ENCODE measurements at places on chromosomes 12 and 14.

GRCh38 chr14:101289911-101290310 lies 271.4 kb upstream of the DIO3 start:
- no peak for DNase-seq

- DNase-seq = no peak
Observed at GRCh38 chr12:13099066-13099843, 4.2 kb downstream of the GSG1 start.

GRCh38 chr12:19053218-19053617 lies 76.3 kb upstream of the PLEKHA5 start:
- no peak for DNase-seq

- no peak for DNase-seq
Observed at GRCh38 chr12:113468365-113469223, 3.1 kb downstream of the LHX5 start.

GRCh38 chr14:101635749-101636560 lies 74.7 kb downstream of the DIO3 start:
- DNase-seq = no peak

GRCh38 chr14:78127961-78128360 lies 42.2 kb upstream of the NRXN3 start:
- DNase-seq = no peak

- no peak for DNase-seq
Observed at GRCh38 chr12:18576104-18576626, 161.6 kb downstream of the PLCZ1 start.

DNA sequence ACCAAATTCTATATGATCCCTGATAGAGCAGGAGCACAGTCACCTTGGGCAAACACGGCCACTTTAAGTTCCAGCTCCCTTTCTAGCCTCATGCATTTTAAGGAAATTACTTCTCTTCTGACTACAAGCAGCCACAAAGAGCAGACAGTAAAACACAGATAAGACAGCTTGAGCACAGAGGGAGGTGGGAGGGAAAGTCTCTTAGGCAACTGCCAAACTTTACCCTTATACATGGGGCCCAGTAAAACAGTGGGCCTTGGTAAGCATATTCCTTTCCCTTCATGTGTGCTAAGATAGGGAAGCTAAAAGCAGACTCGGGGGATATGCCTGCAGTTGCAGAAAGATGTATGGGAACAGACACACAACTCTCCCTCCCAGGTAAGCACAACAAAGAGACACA lies 235.9 kb downstream of the CPNE8 start:
- no peak for DNase-seq

GRCh38 chr12:75170640-75171185 lies 38.9 kb downstream of the KCNC2 start:
- no peak for DNase-seq

Measured in activated CD8-positive, alpha-beta memory T cell treated with anti-CD3 and anti-CD28 coated beads for 24 hours (primary cell).